NCI-H1930 (cell line): ENCODE measurements at places on chromosomes 3 and 15.

DNA sequence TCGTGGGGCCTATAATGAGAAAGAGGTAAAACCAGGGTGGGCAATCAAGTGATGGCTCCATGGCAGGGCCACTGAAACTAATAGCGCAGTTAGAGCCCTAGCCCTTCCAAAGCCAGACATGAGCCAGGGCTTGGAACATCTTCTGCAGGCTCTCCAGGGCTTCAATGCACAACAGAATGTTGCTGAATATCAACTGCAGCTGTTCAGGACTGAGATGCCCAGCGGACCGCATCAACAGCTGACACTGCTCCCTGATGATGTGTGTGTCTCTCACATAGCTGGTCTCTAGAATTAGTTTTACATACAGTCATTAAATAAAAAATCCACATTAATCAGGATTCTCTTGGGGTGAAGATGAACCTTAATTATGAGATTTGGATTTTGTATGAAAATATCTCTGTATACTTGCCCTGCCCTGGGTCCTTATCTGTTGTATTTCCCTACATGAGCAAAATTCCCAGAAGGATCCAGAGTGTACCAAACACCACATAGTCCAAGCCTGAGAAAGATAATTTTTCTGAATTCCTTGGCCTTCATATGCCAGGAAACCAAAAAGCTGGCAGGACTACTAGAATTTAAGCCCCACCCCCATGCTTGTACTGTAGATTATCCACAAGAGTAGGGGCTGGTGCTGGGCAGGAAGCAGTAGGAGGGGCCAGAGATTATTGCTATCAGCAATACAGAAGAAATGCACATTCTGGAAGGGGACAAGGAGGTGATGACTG, 7.7 kb upstream of the GOLGB1 start:
- no peak for DNase-seq

- no peak for DNase-seq
Measured at GRCh38 chr15:71812966-71813722, 2.8 kb downstream of the NR2E3 start.

DNA sequence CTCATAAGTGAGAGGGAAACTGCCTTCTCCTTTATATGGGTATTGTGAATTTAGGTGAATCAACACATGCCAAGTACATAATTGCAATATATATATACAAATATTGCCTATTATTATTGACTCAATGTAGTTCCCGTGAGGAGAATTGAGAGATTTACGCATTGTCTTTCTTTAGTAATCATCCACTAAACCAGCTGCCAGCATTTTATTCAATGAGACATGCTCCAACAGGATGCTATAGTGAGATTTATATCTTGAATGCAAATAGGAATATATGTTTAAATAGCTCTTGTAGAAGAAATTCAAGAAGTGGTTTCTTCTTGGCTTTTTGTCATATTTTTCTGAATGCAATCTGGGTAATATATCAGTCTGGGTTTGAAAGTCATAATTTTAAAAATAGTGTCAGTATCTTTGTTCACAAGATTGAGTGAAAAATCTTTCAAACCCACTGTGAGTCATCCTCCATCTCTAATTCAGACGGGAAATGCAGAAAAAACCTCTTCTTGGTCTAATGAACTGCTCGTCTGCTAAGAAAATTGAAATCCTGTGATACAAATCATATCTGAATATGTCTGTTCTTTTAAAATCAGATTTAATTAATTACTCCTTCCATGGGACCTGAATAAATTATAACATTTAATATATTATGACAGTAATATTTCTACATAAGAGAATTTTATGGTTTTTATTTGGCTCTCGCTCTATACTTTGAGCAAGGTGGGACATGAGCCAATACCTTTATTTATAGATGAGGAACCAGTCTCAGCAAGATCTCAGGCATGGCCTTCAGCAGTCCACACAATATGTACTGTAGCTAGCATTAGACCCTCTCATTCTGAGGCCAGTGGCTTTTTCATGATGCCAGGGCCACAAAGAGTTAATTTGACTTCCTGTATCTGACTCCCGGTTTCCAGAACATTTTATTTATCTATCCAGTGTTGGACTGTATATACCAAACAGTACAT, 516.0 kb downstream of the GABRG3 start:
- DNase-seq: peak; percentile 5

DNA sequence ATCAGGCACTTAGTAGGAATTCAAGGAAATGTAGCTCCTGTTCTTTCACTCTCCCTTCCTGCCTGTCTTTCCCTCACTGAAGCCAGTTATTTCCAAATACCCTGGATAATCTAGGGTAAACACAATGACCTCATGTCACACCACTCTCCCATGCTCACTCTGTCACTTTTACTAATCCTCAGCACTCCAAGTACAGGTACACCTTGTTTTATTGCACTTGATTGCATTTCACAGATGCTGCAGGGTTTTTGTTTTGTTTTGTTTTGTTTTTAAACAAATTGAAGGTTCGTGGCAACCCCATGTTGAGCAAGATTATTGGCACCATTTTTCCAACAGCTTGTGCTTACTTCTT, 40.8 kb downstream of the PPM1L start:
- no peak for DNase-seq

- DNase-seq: no peak
Measured at GRCh38 chr3:194984066-194984465, 286.9 kb downstream of the XXYLT1 start.

DNA sequence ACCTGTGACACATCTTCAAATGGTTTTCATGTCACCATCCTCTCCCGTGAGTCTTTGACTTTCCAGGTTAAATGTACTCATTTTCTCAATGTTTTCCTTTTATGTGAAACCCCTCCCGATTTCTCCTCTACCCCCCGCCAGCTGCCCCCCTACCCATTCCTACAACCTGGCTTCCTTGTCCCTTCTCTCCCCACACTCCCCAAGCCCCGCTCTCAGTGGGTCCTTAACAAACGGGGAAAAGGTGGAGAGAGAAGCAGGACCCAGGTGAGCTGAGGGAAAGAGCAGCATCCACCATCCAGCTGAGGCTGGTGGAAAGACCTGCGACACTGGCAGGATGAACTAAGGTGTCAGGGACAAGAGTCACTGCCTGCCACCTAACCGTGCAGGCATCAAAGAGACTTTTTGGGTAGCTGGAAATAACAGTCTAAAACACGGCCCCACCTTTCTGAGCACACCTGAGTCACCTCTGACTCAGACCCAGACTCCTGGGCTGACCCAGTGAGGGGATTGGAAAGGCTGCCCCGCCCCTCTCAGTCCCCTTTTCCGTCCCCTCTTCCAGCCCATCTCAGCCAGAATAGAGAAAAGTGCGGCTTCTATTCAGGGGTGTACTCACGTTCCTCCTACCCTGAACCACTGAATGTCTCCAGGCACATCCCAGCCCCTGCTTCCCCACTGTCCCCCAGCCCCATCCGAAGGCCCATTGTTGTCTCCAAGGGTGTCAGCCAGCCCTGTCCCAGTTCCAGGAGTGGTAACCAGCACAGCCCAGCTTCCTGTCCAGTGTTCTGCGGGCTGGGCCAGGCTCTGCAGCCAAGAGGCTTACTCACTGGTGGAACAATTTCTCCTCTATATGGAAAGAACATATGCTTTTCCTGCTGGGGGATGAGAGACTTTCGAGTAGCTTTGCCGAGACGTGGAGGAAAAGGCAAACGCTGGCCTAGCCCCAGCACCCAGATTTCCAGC, 20.4 kb downstream of the ISG20 start:
- no peak for DNase-seq

DNA sequence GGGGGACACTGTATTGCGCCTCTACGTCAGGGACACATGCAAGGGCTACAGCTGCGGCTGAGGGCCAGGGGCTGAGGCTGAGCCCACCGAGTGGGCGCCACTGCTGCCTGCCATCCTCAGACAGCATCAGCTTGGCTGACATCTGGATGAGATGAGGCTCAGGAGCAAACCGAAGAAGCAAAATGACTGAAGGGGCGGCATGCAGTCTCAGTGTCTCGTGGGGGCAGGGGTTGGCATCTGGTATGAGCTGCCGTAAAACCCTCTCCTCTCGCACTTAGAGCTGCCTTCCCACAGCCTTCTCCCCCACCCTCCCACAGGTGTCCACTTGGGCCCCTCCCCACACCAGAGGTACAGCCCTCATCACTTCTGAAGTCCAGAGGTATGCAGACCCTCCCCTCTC, 24.2 kb upstream of the CMTM7 start:
- no peak for DNase-seq

DNA sequence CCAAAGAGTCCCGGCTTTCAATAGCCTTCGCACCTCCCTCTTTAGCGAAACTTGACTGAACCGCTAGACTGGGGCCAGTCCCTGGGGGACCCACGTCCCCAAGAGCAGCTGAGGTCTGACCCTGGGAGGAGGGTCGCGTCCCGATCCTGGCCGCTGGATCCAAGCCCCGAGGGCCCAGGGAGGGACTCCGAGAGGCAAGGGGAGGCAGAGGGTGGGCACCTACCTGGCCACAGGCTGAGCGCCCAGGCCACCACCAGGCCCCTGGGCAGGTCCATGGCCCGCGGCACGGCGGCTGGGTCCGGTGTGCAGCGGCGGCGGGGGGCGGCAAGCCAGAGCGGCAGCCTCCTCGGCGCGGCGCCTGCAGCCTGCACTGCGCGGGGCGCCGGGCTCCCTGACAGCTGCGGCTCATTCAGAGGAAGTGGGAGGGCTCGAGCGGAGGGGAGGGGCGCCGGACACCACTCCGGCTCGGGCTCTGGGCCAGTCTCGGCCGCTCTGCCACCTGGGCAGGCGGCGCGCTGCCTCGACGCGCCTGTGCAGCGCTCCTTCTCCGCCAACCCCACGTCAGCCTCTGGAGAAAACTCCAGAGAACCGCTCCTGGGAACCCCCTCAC, at the start of gene ITGA11:
Gene ITGA11, minus strand, starts transcription at position 372 of the 610 bp plus-strand sequence. Its CDS starts 97 bp downstream, at position 275.
- peak; percentile 2 for DNase-seq

DNA sequence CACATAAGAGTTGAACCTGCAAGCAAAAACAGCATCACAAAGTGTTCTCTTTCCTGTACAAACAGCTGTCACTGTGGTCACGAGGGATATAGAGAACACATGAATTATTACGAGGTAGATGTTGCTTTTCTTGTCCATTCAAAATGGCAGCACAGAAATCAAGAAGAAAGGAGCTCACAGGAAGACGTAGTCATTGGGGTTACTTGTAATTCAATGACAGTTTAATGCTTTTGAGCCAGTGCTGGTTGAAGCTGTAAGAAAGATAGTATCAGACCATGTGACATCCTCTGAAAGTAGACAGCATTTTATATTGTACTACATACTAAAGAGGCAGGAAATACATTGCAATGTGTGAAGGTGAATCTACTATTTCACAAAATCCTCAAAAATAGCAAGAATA, 140.4 kb downstream of the ABI3BP start:
- no peak for DNase-seq

DNA sequence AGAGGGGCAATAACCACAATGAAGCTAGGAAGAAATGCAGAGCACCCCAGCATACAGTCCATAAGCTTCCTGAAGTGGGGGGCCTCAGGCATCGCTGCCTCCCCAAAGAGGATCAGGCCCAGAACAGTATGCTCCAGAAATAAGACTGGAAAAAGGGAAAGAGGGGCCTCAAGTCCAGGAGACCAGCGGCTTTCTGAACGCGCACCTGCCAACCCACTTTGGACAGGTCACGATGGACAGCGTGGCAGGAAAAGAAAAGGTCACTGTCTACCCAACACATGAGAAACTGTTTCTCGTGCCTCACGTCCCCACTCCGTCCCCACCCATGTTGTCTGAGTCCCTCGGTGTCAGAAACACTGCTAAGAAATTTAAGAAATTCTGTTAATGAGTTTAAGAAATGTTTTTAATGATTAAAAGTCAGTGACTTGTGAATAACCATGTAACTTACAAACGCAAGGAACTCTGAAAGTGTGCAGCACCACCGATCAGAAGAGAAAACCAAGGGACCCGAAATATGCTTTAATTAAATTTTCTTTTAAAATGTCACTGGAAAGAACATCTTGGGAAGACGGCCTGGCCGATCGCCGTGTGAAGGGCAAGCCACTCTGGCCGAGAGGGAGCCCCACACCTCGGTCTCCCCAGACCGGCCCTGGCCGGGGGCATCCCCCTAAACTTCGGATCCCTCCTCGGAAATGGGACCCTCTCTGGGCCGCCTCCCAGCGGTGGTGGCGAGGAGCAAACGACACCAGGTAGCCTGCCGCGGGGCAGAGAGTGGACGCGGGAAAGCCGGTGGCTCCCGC, 1.7 kb upstream of the PPARG start:
- DNase-seq: no peak

DNA sequence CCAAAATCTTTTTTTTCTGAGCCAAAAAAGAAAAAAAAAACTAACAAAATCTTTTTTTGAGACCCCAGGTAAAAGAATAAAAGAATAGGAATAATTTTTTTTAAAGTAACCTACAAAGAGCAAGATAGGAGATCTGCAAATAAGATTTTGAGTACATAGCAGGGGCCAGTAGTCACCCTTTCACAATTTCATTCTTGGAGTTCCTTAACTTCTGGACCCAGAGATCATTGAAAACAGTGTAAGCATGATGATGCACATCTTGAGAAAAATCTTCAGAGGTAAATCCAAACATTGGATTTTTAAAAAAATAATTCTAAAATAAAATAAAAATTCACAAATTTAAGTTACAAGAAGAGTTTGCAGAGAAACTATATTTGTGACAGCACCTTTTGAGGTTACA, 18.8 kb downstream of the TFRC start:
- DNase-seq: no peak

GRCh38 chr3:23341147-23341838, 138.2 kb downstream of the UBE2E2 start:
- no peak for DNase-seq

GRCh38 chr3:141996437-141996836, 120.0 kb downstream of the ATP1B3 start:
- no peak for DNase-seq

- no peak for DNase-seq
Measured at GRCh38 chr3:31079689-31080088, 185.2 kb upstream of the GADL1 start.

DNA sequence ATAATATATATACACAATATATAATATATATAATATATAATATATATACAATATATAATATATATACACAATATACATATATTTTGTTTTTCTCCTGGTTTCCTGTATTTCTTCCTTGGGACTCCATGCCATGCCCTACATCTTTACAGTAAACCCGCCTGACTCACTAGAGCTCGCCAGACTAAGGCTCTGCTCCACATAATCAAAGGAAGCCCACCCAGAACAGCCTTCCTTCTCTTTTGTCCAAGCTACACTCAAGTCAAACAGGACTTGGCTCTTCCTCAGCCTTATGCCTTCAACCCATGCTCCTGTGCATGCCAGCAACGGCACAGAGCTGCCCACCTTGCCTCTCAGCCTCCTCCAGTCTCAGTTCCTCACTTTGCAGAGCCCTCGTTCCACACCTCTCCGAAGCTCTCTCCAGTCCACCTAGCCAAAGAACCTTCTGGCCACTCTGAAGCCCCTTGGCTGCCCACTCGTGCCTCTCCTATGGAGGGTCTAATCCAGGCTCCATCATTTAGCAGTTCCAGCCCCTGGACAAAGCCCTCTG, 109.1 kb downstream of the RFTN1 start:
- no peak for DNase-seq

- no peak for DNase-seq
Measured at GRCh38 chr3:188680189-188680588, 491.6 kb upstream of the TPRG1 start.

- DNase-seq: peak; percentile 19
Measured at GRCh38 chr3:15427182-15427880, at the start of the genes EAF1 and METTL6. Gene EAF1, plus strand, starts transcription at chr3:15427598. Its CDS starts 182 bp downstream, at chr3:15427780. Gene METTL6, minus strand, starts transcription at chr3:15427544. Its CDS starts 1,033 bp downstream, at chr3:15426511.
